ENCODE measurements at places on chromosomes 6 and 20.

DNA sequence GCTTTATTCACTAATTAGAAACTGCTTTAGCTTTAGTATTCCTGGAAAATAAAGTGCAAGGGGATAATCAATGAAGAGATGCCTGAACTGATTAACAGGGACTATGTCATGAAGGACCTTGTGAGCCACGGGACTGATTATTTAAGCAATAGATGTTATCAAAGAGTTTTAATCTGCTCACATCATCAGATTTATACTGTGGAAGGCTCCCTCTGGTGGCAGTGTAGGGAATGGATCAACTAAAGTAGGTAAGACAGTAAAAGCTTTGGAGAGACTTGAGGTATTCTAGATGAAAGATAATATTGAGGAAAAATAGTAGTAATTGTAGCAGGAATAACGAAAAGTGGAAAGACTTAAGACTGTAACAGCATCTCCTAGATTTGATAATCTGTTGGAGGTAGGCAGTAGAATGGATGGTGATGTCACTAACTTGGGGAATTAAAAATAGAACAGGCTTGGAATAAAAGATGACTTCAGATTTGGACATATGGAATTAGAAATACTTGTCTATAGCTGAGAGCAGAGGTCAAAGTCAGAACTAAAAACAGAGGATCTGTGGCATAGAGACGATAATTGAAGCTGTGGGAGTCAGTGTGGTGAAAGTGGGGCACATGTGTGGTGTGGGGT, 80.3 kb upstream of the HTR1E start:
- peak; percentile 22 for DNase-seq

DNA sequence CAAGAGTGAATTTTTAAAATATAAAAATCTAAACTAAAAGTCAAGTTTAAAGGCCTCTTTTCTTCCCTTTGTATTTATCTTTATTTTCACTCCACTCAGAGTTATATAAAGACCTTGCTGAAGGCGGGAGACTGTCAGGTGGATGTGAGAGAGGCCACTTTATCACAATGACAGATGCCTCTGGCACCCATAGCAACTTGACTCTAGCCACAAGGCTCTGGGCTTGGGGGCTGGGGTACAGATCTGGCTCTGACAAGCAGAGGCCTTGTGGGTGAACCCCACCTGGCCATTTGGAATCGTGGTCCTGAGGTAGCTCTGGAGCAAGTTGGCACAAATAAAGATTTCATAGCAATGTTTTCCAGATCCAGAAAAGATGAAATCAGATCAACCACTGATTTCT, 417.2 kb downstream of the RFPL4B start:
- DNase-seq, result no peak

- DNase-seq, result no peak
Measured at GRCh38 chr6:37759221-37760144, 60.0 kb upstream of the ZFAND3 start.

GRCh38 chr20:39576771-39577170, 614.6 kb downstream of the DHX35 start:
- no peak for DNase-seq

- DNase-seq, result no peak
Measured at GRCh38 chr6:83169511-83169910, 23.6 kb downstream of the PGM3 start.

- no peak for DNase-seq
Measured at GRCh38 chr20:31712112-31712553, 10.5 kb downstream of the BCL2L1 start.

DNA sequence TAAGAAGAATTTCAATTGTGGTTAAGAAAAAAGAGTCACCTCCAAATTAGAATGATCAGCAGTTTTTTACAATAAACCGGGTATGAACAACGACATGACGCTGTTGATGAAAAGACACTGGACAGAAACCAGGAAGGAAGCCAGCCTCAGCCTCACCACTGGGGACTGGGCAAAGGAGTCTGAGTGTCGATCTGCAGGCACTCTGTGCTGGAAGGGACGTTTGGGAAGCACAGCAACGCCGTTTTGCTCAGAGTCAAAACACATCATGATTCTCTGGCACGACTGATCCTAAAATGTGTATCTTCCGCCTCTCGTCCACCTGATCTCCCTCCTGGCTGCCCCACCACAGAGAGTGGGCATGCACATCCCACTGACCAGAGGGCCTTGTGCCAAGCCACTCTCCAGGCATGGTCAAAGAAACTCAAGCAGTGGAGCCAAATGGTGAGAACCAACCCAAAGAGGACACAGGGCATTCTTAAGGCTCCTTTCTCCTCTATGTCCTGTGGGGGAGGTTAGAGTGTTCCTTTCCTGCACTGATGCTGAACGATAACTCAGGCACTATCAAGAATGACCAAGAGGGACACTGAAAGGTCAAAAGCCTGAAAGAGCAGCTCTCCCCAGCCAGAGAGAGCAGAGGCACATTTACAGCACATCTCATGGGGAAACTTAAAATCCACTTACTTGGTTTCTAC, 68.8 kb downstream of the AGPAT4 start:
- DNase-seq, result no peak

DNA sequence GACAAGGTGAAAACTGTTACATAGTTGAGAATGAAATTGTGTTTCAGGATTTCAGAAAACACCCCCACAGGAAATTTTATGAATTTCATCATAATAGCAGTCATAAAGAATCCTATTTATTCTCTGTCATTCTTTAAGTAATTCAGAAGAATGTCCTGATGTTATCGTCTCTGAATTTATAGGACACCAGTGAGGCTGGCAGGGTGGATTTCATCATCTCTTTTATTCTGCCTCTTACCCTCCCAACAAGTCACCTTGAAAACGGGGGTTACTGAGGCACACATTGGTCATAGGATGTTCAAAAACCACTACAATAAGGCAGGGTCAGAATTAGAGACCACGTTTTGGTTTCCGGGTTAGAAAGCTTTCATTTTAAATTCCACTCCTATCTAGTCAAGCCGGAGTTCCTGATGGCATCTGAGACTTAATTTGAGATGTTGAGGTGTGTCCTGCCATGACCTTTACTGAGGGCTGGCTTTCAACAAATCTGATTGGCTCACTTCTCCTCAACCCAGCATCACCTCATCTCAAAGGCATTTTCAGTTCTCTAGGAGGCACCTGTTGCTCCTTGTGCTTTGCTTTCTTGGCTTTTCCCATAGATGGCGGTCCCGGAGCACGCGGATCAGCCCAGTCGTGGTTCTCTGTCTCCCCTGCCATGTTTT, 230.6 kb upstream of the SUPT3H start:
- no peak for DNase-seq

- no peak for DNase-seq
Measured at GRCh38 chr20:23237201-23237600, 113.4 kb upstream of the NXT1 start.

- DNase-seq, result no peak
Measured at GRCh38 chr20:48193627-48194425, 408.5 kb upstream of the SULF2 start.

DNA sequence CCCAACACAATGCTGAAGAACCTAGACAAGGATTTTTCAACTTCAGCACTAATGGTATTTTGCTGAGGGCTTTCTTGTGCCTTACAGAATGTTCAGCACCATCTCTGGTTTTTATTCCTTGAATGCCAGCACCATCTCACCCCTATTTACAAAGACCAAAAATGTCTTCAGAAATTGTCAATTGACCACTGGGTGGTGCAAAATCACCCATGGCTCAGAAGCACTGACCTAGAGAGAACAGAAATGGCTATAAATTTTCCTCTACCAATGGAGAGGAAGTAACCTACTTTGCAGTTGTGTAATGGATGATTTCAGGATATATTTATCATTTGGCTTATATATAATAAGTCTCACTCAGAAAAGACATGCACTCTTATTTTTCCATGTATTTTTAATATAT, 431.0 kb upstream of the IRAK1BP1 start:
- DNase-seq, result no peak

DNA sequence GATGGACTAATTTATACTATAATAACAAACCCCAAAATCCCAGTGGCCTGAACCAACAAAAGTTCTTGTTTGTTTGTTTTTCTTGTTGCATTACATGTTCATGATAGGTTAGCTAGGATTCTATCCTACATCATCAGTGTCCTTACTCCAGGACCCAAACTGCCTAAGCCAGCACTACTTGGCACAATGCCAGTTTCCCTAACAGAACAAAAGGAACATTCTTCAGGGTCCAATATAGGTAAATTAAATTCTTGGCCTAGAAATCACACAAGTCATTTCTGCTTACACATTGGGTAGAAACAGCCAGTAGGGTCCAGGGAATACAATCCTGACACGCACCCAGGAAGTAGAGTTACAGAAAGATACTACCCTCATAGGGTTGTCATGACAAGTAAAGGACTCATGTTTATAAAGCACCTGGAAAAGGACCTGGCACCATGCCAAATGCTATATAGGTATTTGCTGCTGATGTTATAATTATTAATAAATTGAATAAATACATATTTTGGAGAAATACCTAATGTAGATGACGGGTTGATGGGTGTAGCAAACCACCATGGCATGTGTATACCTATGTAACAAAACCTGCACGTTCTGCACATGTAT, 38.8 kb downstream of the RCAN2 start:
- DNase-seq, result no peak

DNA sequence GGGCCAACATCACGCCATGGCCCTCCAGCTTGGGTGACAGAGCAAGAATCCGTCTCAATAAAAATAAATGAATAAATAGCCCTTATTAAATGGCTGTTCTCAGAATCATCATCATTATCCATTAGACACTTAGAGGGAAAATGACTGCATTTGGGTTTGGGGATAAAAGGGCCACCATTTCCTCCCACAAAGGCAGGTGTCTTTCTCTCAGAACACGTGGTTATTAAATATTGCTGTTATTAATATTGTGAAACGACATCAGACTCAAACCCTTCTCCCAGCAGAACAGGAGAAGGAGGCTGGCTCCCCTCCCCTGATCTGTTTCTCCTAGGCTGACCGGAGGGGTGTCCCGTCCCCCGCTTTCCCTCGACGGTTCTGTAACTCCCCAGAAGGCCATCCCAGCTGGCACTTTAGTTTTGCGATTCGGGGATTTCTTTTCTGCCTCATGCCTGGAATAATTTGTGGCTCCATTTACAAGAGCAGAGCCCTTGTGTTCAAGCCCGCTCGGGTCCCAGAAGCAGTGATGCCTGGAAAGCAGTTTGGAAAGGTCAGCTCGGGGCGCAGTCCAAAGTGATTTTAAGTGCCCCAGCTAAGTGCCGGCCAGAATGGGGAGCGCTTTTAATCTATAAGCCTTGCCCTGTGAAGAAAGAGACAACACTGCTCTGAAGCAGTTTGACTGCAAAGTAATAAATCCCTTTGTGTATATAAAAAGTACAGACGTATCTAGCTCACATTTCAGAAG, 41.9 kb downstream of the EYA2 start:
- DNase-seq, result no peak

GRCh38 chr20:59515013-59515905, 89.1 kb upstream of the PHACTR3 start:
- peak; percentile 79 for DNase-seq

DNA sequence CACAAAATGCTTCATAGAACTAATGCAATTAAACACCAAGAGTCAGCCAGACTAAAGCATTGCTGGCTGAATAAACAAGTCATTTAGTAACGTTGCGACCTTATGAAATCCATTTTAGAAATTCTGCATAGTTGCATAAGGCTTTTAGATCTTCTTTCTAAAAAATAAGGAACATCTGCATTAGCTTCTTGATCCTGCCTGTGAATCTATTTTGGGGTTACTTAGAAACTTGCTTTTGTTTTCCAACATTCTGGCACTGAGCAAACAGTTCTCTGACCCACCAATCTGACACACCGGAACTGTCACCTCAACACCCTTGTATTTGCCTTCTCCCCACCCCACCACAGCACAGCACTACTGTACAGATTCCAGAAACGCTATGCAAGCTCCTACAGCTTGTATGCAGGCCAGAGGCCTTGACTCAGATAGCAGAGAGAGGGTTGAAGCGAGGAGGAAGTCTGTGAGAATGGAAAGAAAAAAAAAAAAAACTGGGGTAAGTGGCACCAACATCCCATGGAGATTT, 55.0 kb downstream of the KIF13A start:
- no peak for DNase-seq

DNA sequence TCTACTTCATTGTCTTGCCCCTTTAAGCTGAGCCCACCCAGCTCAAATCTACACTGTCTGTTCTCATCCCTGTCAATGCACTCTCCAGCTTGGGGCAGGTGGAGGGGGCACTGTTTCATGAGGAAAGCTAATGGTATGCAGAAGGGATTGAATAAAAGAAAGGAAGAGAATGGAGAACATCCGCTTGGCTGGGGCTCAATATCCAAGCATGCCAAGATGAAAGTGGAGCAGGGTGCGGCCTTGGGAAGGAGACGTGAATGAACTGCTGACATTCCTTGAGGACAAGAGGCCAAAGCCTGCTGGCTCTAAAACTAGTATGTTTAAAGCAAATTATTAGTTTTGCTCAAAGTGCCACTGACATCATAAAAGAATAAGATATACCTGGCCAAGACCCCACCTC, 24.2 kb downstream of the AKAP12 start:
- no peak for DNase-seq

GRCh38 chr20:51966296-51966971, 164.1 kb upstream of the SALL4 start:
- no peak for DNase-seq

GRCh38 chr20:12808006-12808567, 200.7 kb upstream of the SPTLC3 start:
- DNase-seq, result no peak

DNA sequence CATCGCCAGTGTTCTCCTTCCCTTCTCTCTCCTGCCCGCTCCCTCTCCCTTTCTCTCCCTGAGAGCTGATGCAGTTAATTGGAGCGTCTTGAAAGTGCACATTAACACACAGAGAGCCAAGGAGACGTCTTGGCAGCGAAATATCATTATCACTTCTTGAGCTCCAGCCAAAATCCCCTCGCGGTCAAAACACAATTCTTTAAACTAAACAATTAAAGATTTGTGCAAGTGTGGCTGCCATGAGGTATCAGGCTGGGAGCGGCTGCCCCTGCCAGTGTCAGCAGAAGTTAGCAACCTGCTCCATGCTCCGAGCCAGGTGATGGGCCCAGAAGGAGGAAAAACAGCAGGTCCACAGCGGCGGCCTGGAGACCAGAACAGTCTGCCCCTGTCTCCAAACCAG, 100.9 kb upstream of the FOXP4 start:
- no peak for DNase-seq

- DNase-seq, result no peak
Measured at GRCh38 chr6:168737481-168737880, 296.5 kb downstream of the SMOC2 start.

GRCh38 chr6:1393641-1394283, 4.4 kb downstream of the FOXF2 start:
- DNase-seq, result no peak

GRCh38 chr6:163371129-163371528, 43.4 kb upstream of the QKI start:
- DNase-seq, result no peak

GRCh38 chr6:44289726-44290260, 19.5 kb downstream of the TMEM151B start:
- DNase-seq, result no peak

- no peak for DNase-seq
Measured at GRCh38 chr6:119862719-119863118, 513.2 kb upstream of the MAN1A1 start.

DNA sequence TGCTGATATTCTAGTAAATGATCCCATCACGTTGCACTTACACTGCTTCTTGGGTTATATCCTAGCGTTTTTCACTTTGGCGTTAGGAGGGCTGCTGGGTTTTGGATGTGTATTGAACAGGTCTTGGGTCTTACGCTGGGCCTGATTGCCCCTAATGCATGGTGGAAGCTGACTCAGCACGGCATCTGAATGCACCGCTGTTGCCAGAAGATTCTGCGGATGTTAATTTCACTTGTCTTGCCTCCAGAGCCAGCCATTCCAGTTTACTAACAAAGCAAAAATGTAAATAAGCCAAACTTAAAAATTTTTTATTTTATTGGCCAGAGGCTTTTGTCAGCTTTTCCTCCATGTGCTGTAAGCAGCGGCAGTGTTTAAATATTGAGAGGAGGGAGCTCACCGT, 233.5 kb downstream of the TMEM242 start:
- no peak for DNase-seq

Data from progenitor cell of endocrine pancreas (in vitro differentiated cells).